ENCODE measurements at places on chromosomes 7 and 10. TPM values are rescaled to one million over a fixed set of nuclear protein-coding genes. Genes with fewer than 3 reads are reported as not detected.

CARD11 gene
- total RNA-seq = 140 TPM

GRCh38 chr7:84697506-84697905 is 489.4 kb downstream of the SEMA3D start:
- H3K27me3 ChIP-seq = no peaks in the 10 kb centered on the region
- H3K4me3 ChIP-seq = no peak overlapping the region
- H3K27ac ChIP-seq = no peak overlapping the region

- H3K36me3 ChIP-seq = peaks cover 10% of the 10 kb centered on the region
- H3K27me3 ChIP-seq = no peaks in the 10 kb centered on the region
- H3K4me3 ChIP-seq = no peak overlapping the region
- no peak overlapping the region for H3K27ac ChIP-seq
Observed at GRCh38 chr10:16592378-16592777, 70.7 kb upstream of the C1QL3 start.

DNA sequence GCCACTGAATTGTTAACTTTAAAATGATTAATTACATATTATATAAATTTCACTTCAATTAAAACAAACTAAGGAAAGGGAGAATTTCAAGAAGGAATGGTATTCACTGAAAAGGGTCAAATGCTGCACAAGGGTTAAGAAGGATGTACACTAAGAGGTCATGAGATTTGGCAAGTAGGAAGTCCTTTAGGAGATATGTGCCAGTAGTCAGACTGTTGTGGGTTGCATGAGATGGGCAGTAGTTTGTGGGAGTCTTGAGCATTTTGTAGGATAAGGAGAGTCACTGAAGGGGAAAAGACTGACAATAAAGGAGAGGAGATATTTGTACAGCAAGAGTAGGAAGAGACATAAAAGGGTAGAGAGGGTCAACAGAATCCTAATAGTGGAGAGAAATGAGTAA is 12.4 kb upstream of the PTPN12 start:
- DNase-seq = no peak
- no peak overlapping the region for H3K4me3 ChIP-seq
- peaks cover 11% of the 10 kb centered on the region for H3K27me3 ChIP-seq
- no peaks in the 10 kb centered on the region for H3K4me1 ChIP-seq

GRCh38 chr10:129792141-129792540 is 171.9 kb downstream of the EBF3 start:
- DNase-seq = no peak
- no peaks in the 10 kb centered on the region for H3K36me3 ChIP-seq

CCDC3 gene
- total RNA-seq = not detected

- H3K27ac ChIP-seq = no peak overlapping the region
- no peak for DNase-seq
- no peak overlapping the region for H3K4me3 ChIP-seq
- no peaks in the 10 kb centered on the region for H3K27me3 ChIP-seq
Observed at GRCh38 chr7:29453021-29453420, 110.6 kb upstream of the PRR15 start.

LIPJ gene
- total RNA-seq = not detected

- no peak overlapping the region for H3K27ac ChIP-seq
- H3K27me3 ChIP-seq = peaks cover 8% of the 10 kb centered on the region
- H3K4me3 ChIP-seq = no peak overlapping the region
Observed at GRCh38 chr7:86913709-86914108, 145.7 kb downstream of the ELAPOR2 start.

CYP2C9 gene
- not detected for total RNA-seq

DNA sequence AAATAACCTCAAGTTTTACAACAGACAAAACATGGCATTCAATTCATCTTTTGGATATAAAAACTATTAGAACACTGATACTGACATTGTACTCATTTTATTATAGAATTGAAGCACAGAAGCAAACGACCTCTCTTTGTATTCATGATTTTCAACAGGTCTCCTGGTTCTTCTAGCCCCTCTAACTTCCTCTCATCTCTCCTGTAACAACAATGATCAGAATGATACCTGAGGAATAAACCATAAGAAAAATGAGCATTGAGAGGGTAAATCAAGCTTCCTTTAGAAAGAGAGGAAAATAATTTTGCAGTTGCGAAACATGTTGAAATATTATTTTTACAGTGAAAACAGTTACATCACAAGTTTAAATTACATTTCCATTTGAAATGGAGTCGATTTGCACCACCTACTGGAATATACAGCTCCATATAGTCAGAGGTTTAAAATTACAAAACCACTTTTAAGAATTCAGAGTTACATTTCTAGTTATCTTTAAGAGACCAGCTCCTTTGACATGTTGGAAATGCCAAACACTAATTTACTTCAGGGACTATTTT is 17.5 kb upstream of the TEX36 start:
- H3K36me3 ChIP-seq = no peaks in the 10 kb centered on the region
- no peak overlapping the region for H3K4me3 ChIP-seq
- H3K4me1 ChIP-seq = no peaks in the 10 kb centered on the region
- H3K27ac ChIP-seq = no peak overlapping the region
- H3K27me3 ChIP-seq = peaks cover 3% of the 10 kb centered on the region

TMEM178B gene
- total RNA-seq = 0.06 TPM

DNA sequence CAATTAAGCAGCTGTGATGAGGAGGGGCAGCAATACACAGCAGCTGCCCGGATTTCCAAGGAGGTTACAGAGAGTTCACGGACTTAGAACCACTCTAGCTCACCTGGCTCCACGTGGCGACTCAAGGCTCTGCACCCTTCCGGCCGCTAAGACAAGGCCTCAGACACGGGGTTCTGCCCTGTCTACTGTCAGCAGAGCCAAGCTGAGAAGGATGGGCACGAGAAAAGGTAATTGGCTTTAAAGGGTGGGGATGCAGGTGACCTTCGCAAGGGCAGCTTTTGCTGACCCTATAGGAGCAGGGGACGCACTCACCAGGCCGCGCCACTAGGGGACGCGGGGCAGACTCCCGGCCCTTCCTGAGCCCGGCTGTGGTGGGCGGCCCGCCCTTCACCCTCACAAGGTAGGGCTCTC is 152.4 kb downstream of the KIF20B start:
- H3K27ac ChIP-seq = no peak overlapping the region
- no peak for DNase-seq

DNA sequence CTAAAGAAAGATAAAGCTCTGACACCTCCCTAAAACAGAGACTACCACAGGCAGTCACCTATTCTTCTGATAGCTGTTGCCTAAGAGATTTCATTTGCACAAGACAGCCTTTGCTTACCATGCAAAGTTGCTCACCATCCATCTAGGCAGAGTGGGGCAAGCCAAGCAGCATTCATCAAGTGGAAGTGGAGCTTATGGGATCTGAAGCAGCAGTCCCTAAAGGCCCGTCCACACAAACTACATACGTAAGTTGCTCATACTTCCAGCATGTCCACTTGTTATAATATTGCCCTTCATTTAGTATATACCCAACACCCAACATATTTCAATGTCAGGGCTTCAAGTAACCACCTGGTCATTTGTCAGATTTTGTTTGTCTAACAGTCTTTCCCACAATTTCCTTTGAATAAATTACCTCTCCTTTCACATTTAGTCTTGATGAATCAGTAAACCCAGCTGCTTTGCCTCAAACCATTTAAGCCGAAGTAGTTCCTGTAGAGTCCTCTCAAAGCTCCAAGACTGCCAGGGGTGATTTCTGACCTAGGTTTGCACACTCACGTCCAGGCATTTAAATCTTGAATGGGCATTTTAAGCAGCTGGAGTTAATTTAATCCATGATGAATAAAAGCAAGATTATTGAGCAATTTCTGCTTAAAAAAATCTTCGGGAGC is 67.9 kb downstream of the ATAD1 start:
- H3K4me1 ChIP-seq = peaks cover 1% of the 10 kb centered on the region
- H3K27ac ChIP-seq = no peak overlapping the region
- peaks cover 21% of the 10 kb centered on the region for H3K36me3 ChIP-seq
- no peak for DNase-seq

SH2D4B gene
- total RNA-seq = 0.22 TPM

GRCh38 chr7:22667562-22668239 is 59.3 kb upstream of the IL6 start:
- peaks cover 22% of the 10 kb centered on the region for H3K36me3 ChIP-seq
- H3K27me3 ChIP-seq = peaks cover 1% of the 10 kb centered on the region
- peaks cover 42% of the 10 kb centered on the region for H3K4me1 ChIP-seq
- no peak overlapping the region for H3K27ac ChIP-seq

MYOF gene
- total RNA-seq = 1.9 TPM

NSMCE4A gene
- total RNA-seq = 72.3 TPM

GRCh38 chr10:14751014-14751896 is 23.4 kb downstream of the FAM107B start:
- H3K4me1 ChIP-seq = peaks cover 1% of the 10 kb centered on the region
- no peak for DNase-seq
- H3K4me3 ChIP-seq = no peak overlapping the region

DNA sequence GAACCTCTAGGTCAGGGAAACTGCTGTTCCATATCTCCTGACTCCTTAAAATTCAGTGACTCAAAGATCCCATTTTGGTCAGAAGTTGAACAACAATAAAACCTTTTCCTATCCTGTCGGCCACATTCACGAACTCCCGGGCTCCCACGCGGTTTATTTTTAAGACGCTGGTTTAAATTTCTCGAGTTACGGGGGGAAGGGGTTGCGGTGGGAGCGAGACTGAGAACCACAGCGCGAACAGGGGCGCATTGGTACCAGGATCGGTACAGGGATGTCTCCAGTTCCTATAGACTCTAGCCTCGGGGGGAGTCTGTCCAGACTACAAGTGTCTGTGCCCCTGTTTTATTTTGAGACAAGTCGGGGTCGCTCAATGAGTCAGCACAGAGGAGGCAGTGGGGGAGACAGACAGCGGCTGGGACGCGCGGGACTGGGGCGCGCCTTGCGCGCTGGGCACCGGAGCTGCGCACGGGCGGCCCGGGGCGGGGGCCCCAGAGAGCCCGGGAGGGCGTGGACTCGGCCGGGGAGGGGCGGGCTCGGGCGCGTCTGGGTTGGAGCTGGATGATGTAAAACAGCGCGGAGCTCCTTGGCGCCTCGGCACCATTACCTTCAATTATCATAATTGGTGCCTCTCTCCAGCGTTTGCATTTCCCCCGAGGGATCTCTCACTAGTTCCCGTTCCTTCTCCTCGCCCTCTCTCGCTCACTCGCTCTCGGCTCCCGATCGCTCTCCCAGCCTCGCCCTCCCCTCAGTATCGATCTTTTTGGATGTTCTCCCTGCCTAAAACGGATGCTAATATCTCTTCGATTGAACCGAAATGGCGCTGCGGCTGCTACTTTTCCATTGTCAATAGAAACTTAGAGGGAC is 8.7 kb upstream of the BAMBI start:
- peaks cover 6% of the 10 kb centered on the region for H3K4me1 ChIP-seq
- H3K27me3 ChIP-seq = peaks cover 72% of the 10 kb centered on the region
- peak overlapping the region; percentile 78 for H3K4me3 ChIP-seq
- no peaks in the 10 kb centered on the region for H3K36me3 ChIP-seq

DNA sequence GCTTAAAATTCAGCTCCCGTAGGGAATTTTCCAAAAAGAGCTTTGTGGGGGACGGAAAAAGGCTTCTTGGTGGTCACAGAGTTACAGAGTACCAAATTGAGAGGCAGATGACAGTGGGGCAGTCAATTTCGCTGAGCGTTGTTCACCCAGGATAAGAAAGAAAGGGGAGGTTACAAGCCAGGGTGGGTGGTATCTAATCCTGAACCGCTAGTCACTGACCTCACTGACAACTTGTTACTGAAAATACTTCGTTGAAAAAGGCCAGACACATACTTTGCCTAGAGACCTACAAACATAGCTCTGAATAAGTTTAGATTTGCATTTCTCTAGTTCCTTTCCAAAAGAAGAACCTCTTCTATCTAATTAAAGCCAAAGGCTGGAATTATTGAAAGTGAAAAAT is at the start of gene CTNNA3:
Gene CTNNA3, minus strand, starts transcription at position 167 of the 400 bp plus-strand sequence.
- no peak within 1 kb of the TSS for H3K27ac ChIP-seq
- no peaks in the 10 kb centered on the region for H3K4me1 ChIP-seq

HYCC1 gene
- total RNA-seq = 49.7 TPM

GRCh38 chr7:97772045-97772901 is 40.4 kb downstream of the TAC1 start:
- H3K27ac ChIP-seq = no peak overlapping the region
- no peak for DNase-seq
- H3K36me3 ChIP-seq = no peaks in the 10 kb centered on the region
- no peaks in the 10 kb centered on the region for H3K4me1 ChIP-seq

- no peaks in the 10 kb centered on the region for H3K4me1 ChIP-seq
- H3K27me3 ChIP-seq = peaks cover 18% of the 10 kb centered on the region
- peak; percentile 7 for DNase-seq
- no peak overlapping the region for H3K4me3 ChIP-seq
Observed at GRCh38 chr10:132899054-132899750, 43.2 kb downstream of the CFAP46 start.

GRCh38 chr7:154304740-154305700 is 252.8 kb downstream of the DPP6 start:
- peaks cover 8% of the 10 kb centered on the region for H3K27me3 ChIP-seq
- no peaks in the 10 kb centered on the region for H3K4me1 ChIP-seq
- no peak overlapping the region for H3K4me3 ChIP-seq
- no peaks in the 10 kb centered on the region for H3K36me3 ChIP-seq
- H3K27ac ChIP-seq = no peak overlapping the region

RBM20 gene
- 0.17 TPM for total RNA-seq

AGR2 gene
- total RNA-seq = not detected

CCL26 gene
- total RNA-seq = not detected

Data from activated naive CD8-positive, alpha-beta T cell treated with anti-CD3 and anti-CD28 coated beads, Interleukin-2, amount 10 ng/mL, durations not matched to agents 7 days and 5 days (primary cell).